Stimulated activated CD4-positive, alpha-beta T cell treated with anti-CD3 and anti-CD28 coated beads, Interleukin-2, amount 100 ng/mL, for 48 hours (primary cell): ENCODE measurements at places on chromosomes 2 and 18.

GRCh38 chr18:42860011-42860410 is 255.5 kb downstream of the RIT2 start:
- DNase-seq: no peak

GRCh38 chr2:21486445-21486844 is 362.7 kb downstream of the TDRD15 start:
- no peak for DNase-seq

DNA sequence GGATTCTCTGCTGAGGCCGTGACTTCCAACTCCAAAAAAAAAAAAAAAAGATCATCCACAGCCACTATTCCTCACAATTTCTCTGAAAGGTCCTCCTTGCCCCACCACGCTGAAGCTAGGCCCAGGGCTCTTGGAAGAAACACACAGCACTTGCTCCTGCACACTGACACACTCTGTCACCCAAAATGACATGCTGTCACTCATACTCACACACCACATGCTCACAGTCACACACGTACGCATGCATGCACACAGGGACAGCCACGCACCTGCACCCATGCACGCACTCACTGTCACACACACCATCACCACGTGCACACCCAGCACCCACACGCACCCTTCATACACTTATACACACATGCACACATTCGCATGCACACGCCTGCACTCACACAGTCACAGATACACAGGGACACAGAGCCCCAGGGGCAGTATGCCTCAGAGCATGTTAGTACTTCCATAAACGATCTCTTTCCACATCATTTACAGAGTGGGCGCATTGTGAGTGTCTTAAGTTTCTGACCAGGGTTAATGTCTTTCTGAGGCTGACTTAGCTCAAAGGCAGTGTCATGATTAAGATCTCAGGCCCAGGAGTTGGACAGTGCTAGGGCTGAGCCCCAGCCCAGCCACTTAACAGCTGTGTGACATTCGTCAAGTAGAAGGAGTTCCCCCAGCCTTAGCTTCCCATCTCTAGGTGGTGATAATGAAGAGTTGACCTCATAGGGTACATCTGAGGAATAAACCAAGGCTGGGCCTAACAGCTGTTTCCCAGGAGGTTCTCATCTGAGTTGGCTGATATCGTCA is 93.4 kb downstream of the GLI2 start:
- no peak for DNase-seq

GRCh38 chr2:54983345-54984220 is 66.7 kb downstream of the RTN4 start:
- no peak for DNase-seq

GRCh38 chr18:8718401-8718913 is 13.1 kb downstream of the MTCL1 start:
- no peak for DNase-seq

DNA sequence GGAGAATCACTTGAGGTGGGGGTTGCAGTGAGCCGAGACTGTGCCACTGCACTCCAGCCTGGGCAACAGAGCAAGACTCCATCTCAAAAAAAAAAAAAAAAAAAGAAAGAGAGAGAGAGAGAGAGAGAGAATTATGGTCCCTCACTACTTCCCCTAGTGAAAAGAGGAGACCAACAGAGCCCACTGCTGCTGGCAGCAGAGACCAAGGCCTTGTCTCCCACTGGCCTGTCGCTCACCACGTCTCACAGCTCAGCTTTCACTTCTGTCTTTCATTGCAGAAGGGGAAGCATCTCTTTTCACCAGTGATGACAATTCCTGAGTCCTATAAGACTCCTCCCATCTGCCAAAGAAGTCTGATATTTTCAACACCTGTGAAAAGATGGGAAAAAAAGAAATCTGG is 81.3 kb downstream of the CLHC1 start:
- no peak for DNase-seq
